B cell (primary cell): ENCODE measurements at places on chromosomes 2 and 18. TPM values are rescaled to one million over a fixed set of nuclear protein-coding genes. Genes with fewer than 3 reads are reported as not detected.

RAB3GAP1 gene
- total RNA-seq, result 61.5 and 62.2 TPM in 2 replicates

CREG2 gene
- total RNA-seq, result 0.34 TPM in 1 of 2 replicates, not detected in the other

SMYD1 gene
- total RNA-seq, result not detected in 2 replicates

GPR35 gene
- 1.8 and 2.2 TPM in 2 replicates for total RNA-seq

SH2D6 gene
- 1.1 and 1.6 TPM in 2 replicates for total RNA-seq

GPR55 gene
- total RNA-seq, result 4.1 and 4.7 TPM in 2 replicates

GREB1L gene
- total RNA-seq, result not detected in 2 replicates

HOXD9 gene
- total RNA-seq, result not detected in 2 replicates

GAREM1 gene
- total RNA-seq, result not detected in 2 replicates

MYO5B gene
- total RNA-seq, result 0.24 and 0.30 TPM in 2 replicates

GPR155 gene
- total RNA-seq, result 17.6 and 20.6 TPM in 2 replicates

CDK5R2 gene
- total RNA-seq, result 0.12 TPM in 1 of 2 replicates, not detected in the other

CNTNAP5 gene
- total RNA-seq, result not detected in 2 replicates

CXCR4 gene
- 2,047 and 2,119 TPM in 2 replicates for total RNA-seq

IMPACT gene
- 8.9 and 11.1 TPM in 2 replicates for total RNA-seq

EPC2 gene
- total RNA-seq, result 72.3 and 76.7 TPM in 2 replicates

SIX3 gene
- total RNA-seq, result not detected in 2 replicates

IL1R1 gene
- total RNA-seq, result not detected in 2 replicates

CDH2 gene
- total RNA-seq, result not detected in 2 replicates

SLC25A12 gene
- 19.6 and 21.0 TPM in 2 replicates for total RNA-seq

CYP27A1 gene
- 0.29 and 0.39 TPM in 2 replicates for total RNA-seq

SERPINB10 gene
- not detected in 2 replicates for total RNA-seq

SNORC gene
- total RNA-seq, result 0.94 and 2.2 TPM in 2 replicates
